ENCODE measurements at places on chromosomes 6 and 20.
A peak's percentile ranks its signal among the peaks of the same experiment; 100 is the strongest.

GRCh38 chr6:148713921-148714320 lies 32.9 kb upstream of the UST start:
- no peak for DNase-seq

DNA sequence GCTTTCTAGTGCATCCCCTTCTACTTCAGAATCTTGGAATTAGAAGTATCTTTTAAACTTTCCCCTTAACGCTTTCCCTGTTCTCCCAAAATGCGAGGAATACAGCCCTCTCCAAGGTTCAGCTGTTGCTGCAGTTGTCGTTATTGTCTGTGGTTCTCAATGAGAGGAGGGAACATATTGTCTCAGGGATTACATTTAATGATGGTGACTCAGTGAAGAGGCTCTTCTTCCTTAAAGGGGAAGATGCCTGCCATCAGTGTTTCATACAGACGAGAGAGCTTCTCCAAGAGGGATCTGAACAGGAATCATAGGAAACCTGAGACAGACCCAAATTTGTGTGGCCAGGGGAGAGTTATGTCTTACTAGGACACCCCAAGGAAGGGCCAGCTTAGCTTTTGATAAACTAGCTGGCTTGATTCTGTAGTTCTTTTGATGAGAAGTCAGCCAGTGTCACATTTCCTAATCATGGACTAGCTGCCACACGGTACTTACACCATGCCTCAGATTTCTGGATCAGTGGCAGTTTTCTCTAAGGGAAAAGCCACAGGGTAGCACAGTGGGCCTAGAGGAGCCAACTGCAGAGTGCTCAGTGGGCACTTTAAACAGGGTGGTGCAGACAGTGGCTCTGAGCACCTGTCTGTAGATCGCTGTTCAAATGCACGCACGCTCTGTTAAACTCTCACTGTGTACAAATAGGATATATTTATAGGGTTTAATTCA lies 59.7 kb upstream of the TMEM181 start:
- no peak for DNase-seq

GRCh38 chr20:15476186-15476585 lies 1097.1 kb downstream of the KIF16B start:
- DNase-seq: no peak

- DNase-seq: no peak
Measured at GRCh38 chr6:157955675-157956074, 26.0 kb upstream of the SYNJ2 start.

GRCh38 chr6:21900730-21901129 lies 307.2 kb downstream of the SOX4 start:
- no peak for DNase-seq

DNA sequence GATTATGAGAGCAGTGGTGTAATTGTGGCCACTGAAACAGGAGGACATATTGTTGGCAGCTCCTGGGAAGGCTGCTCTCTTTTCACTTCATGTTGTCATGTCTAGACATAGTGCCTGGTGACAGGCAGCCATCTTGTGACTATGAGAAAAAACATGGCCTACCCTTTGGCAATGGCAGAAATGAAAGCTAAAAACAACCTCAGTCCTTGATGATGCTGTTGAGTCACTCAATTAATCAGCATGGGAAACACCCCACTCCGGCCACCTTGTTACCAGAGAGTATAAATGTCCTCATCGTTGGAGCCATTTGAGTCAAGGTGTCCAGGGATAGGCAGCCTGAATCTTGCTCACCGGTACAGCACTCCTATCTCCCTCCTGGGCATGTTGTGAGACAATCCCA lies 31.2 kb upstream of the HMGA1 start:
- DNase-seq: no peak

- peak; percentile 74 for DNase-seq
Measured at GRCh38 chr20:57882451-57883161, 172.8 kb upstream of the PMEPA1 start.

GRCh38 chr6:96943555-96944215 lies 19.2 kb downstream of the KLHL32 start:
- DNase-seq: no peak
